Bronchial epithelial cell (primary cell): ENCODE measurements at places on chromosomes 1 and 21. TPM values are rescaled to one million over a fixed set of nuclear protein-coding genes. Genes with fewer than 3 reads are reported as not detected.

Gene PKNOX1
- 7.9 and 9.1 TPM in 2 replicates for total RNA-seq

Gene LCE2B
- total RNA-seq = not detected in 2 replicates

Gene NID1
- 0.13 and 1.3 TPM in 2 replicates for total RNA-seq

Gene ANGPTL3
- not detected in 2 replicates for total RNA-seq

Gene LRRC71
- total RNA-seq = not detected in 2 replicates

Gene HPCAL4
- total RNA-seq = under 0.01 TPM in 2 replicates

Gene LMX1A
- not detected in 2 replicates for total RNA-seq

Gene AVPR1B
- total RNA-seq = not detected in 2 replicates

Gene ACTL8
- not detected in 2 replicates for total RNA-seq

Gene CFHR3
- not detected in 2 replicates for total RNA-seq

Gene MPL
- not detected in 2 replicates for total RNA-seq

Gene CNKSR1
- 11.8 and 15.8 TPM in 2 replicates for total RNA-seq

Gene AJAP1
- total RNA-seq = 0.13 and 0.26 TPM in 2 replicates

DNA sequence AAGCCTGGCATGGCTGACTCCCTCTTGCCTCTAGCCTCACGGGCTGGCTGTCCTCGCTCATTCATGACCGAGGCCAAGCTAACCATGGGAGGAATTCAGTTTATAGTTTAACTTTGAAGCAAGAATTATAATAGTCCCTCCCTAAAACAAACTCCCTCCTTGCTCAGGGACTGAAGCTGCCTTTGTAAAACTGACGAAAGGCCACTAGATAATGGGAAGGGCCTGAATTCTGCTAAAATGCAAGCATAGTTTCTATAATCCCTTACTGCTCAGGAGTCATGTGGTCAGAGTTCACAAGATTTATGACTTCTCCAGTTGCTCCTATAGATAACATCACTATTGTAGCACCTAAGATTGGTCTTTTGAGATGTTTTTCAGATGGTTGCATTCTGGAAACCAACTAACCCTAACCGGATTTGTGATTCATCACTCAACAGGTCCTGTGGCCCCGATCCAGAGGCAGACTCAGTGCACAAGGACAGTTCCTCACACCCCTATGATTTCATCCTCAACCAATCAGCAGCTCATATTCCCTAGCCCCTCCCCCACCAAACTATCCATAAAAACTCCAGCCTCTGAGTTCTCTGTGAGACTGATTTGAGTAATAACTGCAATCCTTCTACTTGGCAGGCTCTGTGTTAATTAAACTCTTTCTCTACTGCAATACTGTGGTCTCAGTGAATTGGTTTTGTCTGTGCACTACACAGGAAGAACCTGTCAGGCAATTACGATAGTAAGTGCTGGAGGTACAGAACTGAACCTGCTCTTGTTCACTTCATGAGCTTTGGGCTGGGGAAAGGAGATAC is 26.4 kb downstream of the HHIPL2 start:
- DNase-seq = peak; percentile 82

GRCh38 chr1:91833946-91834345 is 52.0 kb downstream of the TGFBR3 start:
- DNase-seq = no peak

DNA sequence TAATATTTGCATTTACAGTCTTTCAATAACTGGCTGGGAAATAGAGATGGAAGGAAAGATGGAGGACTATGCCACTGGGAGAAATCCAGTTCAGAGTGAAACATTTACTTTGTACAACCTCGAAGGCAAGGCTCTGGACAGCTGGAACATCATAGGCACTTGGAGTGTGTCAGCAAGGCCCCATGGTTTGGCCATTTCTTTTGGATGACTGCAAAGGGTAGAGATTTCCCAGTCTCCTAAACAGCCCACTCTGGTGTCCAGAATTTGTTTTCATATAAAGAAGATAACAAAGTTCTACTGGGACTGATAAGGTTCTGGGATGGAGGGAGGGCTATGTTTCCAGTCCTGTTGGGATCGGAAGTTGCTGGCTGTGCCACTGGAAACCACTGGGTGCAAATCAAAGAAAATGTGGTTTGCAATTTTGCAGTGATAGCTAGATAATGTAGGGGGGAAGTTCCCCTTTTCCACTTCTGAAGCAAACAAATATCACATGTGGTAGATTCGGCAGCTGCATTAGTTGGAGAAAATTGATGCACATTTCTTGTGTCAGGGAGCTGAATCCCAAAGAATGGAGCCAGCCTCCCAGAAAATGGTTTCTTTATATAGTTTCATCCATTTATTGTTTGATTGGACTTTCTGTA is 16.2 kb downstream of the KCND3 start:
- DNase-seq = no peak

DNA sequence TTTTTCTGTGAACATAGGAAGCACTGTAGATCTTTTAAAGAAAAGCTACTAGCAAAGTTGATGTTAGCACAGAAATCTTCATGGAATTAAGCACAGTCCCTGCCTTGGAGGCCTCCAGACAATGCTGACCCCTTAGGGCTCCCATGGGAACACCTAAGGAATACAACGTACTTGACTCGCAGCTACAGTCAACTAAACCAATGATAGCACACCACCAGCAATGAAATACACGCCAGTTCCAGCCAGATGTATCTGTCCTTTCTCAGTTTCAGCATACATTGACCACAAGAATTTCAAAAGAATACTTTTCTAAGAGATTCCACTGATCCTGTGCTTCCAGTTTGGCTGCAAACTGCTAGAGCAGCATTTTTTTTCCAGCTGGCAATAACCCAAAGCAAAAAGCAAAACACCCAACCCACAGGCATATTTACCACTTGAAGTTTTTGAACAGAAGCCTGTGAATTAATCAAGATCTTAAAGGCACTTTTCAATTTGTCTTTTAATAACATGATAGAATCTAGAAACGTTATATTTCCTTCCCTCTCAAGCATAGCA is 42.8 kb upstream of the KRTAP11-1 start:
- DNase-seq = no peak

- DNase-seq = no peak
Measured at GRCh38 chr1:11927866-11928592, 1.8 kb upstream of the KIAA2013 start.

- DNase-seq = peak; percentile 92
Measured at GRCh38 chr1:119674111-119674526, 26.1 kb upstream of the ZNF697 start.

DNA sequence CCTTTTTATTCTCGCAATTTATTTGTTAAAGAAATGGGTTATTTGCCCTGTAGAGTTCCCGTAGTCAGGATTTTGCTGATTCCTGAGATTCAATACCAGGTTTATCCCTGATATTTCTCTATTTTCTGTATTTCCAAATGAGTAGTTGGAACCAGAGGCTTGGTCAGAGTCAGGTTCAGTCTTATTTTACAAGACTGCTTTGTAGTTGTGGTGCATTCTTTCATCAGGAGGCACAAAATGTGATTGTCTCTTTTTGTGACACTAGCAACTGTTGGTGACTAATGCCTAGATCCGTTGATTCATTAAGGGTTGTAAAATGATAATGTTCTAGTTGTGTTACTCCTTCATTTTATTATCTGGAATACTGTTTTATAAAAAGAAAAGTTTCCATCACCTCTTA is 95.5 kb upstream of the TPTE start:
- DNase-seq = no peak

- DNase-seq = no peak
Measured at GRCh38 chr21:40516335-40516734, 330.6 kb downstream of the DSCAM start.

- DNase-seq = peak; percentile 77
Measured at GRCh38 chr21:27480841-27481261, 514.0 kb upstream of the ADAMTS5 start.

GRCh38 chr1:36924282-36924811 is 110.0 kb downstream of the GRIK3 start:
- DNase-seq = peak; percentile 5

GRCh38 chr1:9084906-9085305 is 15.5 kb upstream of the SLC2A5 start:
- peak; percentile 25 for DNase-seq

DNA sequence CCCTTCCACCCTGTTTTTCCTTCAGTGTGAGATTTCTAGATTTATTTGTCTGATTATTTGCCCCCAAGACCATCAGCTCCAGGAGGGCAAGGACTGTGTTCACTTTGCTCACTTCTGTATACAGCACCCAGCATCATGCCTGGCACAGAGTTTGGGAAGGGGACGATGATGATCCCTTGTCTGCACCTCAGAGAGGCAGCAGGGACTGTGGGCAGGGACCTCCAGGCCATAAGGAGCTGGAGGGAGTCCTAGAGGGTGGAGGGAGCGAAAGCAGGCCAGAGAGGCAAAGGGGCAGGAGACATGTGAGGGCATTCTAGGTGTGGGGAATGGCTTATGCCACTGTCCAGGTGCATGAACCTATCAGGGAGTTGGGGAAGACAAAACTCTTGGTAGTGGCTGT is 32.8 kb downstream of the H3-3A start:
- DNase-seq = no peak

DNA sequence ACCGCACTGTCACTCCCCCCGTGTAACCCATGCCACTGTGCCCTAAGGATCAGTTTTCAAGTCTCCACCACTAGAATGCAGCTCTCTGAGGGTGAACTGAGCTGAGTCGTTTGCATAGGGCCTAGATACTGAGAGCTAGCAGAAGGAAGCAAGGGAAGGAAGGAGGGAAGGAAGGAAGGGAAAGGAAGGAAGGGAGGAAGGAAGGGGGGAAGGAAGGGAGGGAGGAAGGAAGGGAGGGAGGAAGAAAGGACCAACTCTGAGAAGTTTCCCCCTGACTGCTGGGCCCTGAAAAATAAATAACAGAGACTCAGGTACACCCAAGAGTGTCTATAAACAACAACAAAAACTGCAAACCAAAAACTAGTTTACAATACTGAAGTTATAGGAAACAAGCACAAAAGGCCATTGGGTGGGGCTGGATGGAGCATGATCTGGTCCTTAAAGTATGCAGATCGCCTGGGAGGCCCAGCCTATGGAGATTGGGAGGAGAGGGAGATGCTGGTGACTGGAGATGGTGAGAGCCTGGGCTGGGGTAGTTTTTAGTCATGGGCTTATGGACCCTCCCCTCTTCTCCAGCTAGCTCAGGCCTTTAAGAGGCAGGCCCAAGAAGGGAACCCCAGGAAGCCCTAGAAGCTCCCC is 1.7 kb upstream of the MRPS15 start:
- peak; percentile 32 for DNase-seq

DNA sequence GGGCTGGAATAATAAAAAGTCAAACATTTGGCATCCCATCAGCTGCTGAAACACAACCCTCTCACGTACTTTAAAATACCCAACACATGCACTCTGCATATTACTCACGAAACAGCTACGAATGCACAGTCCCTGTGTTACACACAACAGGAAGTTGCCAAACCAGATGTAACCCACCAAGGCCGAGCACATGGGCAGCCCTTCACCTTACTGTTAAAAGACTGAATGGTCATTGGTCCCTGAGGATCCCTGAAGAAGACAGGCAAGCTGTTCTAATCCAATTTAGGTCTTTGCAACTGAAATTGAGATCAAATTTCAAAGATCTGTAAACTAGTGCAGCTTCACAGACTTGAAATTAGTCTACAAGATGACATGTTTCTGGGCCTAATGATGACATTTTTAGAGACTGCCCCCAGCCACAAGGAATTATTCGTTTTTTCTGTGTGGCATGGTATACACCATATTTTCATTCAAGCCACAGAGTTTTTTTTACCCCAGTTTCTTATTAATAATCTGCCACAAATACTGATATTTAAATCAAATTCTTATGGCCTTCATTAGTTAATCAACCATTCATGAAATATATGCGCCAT is 25.6 kb upstream of the IER5 start:
- no peak for DNase-seq

DNA sequence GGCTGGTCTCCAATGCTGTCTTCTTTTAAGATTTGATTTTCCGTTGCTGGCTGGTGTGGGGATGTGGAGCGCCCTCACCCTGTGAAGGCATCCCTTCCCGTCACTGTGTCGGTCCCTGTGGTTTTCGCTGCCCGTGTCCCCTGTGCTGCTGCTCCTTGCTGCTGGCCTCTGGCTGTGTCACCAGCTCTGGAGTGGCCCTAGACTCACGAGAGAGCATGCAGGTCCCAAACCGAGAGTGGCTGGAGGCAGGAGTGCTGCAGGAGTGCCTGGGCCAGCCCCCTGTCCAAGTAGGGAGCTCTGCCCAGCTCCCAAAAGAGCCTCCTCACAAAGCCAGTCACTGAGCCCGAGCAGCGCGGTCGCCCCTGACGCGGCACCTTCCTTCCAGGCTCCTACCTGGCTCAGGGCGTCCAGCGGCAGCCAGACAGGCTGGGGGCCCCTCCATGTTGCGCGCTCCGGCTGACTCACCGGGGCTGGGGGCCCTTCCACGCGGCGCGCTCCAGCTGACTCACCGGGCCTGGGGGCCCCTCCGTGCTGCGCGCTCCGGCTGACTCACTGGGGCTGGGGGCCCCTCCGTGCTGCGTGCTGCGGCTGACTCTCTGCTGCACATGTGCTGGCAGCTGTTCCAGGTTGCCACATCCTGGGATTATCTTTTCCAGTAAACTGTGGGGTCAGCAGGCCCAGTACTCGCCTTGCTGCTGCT is 106.7 kb upstream of the COL6A1 start:
- DNase-seq = peak; percentile 34

DNA sequence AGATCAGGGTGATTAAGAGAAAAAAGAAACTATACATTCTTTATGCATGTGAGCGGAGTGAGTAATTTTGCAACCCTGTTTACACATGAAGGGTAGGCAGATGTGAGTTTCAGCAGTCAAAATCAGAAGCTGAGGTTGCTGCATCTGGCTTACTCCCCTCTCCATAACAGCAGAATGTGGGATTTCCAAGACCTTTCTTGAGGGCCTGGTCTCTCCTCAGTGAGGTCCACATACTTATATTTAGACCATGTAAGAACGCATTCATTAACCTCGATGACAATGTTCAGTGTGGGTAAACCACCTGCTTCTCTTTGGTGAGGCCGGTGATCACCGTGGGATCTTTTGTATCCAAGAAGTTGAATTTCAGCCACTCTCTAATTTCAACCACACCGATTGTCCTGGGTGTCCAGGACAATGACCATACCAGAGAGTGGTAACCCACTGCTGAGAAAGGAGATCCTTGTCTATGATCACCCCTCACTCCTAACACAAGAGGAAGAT is 18.7 kb upstream of the RAP1A start:
- DNase-seq = peak; percentile 46

DNA sequence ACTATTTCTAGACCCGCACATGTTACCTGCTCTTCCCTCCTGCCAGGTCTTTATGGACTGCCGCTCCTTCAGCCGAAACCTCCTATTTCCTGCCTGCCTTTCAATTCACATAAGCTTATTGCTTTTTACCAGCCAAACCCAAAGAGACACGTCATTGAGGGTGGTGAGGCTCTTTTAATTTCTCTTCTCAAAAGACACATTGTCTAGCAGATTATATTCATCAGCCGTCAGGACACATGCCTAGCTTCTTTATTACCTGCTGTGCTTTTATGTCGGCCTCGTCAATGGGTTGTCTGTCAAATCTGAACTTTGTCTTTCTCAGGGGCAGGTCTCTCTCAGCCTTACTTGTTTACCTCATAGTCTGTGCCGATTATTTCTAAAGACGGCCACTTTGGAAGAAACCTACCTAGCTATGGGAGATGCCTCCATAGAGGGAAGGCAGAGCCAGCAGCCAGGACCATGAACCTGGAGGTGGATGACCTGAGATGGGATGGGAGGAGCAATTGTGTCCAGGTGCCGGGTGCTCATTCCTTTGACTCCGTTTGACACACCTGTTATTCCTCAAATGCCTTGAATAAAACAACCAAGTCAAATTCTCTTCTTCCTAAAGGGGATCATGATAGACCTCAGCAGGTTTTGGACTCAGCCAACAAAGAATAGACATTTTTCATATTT is 42.0 kb downstream of the ZBTB18 start:
- no peak for DNase-seq
